Stimulated activated CD4-positive, alpha-beta T cell treated with anti-CD3 and anti-CD28 coated beads, Interleukin-12 subunit alpha, Interleukin-12 subunit beta, amount 100 ng/mL, for 24 hours (primary cell): ENCODE measurements at places on chromosomes 2 and 18.

DNA sequence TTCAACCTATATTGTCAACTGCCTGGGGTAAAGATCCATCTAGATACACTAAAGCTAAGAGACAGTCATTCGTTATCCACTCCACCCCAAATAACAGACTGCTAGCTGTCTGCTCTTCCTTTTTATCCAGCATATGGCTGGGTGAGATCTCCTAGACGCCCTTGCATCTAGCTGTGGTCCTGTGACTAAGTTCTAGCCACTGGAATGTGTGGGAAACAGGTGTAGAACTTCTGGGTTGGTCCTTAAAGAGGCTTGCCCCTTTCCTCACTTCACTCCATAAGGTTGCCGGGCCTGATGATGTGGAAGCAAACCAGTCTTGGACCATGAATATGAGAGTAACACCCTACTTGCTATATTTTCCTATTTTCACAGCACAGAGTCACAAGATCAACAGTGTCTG lies 3.2 kb downstream of the COA5 start:
- no peak for DNase-seq

GRCh38 chr2:75142081-75142480 lies 57.2 kb downstream of the TACR1 start:
- DNase-seq = no peak

DNA sequence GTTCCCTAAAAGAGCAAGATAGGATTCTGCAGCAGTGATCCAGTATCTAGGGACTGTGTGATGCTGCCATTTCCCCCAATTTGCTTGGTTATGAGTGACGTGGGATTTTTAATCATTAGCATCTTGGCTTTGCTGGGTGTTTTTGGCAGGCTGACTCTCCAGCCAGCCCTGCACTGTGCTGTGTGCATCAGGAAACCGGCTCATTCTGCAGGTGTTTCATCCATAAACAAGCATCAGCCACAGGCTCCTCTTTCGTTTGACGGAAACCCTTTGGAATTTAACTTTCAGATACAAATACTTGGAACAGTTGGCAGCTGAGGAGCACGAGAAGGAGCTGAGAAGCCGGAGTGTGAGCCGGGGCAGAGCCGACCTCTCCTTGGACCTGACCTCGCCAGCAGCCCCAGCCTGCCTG lies 135.9 kb downstream of the TPGS2 start:
- DNase-seq = no peak

DNA sequence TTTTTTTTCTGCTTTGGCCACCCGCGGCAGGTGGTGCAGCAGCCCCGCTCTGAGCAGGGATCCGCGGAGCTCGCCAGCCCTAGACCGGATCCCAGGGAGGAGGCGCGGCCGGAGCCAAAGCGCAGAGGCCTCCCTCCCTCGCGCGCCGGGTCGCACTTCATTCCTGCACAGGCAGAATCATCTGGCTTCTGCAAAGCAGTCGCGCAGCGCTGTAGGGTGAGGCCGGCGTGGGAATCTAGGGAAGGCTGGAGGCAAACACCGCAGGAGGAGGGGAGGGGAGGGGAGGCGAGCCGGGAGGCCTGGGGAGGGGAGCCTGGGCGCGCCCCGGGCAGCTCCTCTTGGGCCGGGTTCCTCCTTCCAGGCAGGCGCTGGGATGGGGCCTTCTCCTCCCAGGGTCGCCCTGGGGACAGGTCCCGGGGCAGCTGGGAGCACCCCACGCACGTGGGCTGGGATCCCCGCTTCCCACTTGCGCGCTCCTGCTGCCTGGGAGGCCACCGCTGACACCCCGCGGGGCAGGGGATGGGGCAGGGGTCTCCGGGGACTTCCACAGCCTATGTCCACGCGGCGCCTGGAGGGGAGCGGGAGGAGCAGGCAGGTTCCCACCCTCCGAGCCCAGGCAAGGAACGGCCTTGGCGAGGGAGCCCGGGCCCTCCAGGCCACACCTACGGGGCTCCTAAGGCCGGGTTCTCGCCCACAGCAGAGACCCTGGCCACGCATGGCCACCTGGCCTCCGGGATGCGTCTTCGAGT lies 45.0 kb downstream of the MBP start:
- no peak for DNase-seq

DNA sequence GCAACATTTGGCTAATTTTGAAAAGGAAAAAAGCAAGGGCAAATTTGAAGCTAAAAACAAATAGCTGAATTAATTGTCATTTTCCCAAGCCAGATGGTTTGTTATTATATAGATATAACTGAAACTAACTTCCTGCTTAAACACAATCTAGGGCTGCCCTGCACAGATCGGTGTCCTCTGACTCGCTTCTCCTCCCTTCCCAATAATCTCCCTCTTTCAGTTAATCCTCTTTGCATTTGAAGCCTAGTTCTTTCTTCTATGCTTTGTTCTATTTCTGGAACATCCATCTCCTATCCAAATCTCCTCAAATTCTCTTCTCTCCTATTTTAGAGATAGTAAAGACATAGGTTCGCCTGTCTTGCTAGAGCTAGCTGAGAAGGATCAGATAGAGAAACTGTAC lies 328.1 kb downstream of the SLC8A1 start:
- DNase-seq = no peak

DNA sequence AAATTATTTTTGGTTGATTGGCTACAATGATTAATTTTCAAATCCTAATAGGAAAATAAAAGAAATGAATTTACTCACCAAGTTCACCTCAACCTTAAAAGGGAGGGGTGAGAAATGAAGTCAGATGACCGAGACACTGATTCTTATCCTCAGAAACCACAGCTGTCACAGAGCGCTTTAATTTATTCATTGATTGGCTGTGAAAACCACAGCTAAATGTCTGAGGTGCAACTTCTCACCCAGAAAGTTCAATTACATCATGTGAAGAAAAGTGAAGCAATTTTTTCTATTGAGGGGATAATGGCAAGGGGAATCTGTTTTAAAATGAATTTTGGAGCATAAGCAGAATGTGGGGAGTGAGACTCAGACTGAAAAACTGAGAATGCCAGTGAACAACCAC lies 128.4 kb downstream of the RNF152 start:
- no peak for DNase-seq

DNA sequence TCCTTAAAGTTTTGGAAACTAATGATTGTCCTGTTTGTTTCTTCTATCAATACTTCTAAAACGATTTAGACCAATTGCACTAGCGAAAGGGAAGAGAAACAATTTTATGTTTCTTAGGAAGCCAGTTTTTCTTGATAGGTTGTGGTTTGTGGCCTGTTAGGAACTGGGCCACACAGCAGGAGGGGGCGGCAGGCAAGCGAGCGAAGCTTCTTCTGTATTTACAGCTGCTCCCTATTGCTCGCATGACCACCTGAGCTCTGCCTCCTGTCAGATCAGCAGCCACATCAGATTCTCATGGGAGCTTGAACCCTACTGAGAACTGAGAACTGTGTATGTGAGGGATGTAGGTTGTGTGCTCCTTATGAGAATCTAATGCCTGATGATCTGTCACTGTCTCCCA lies 201.5 kb upstream of the PXDN start:
- DNase-seq = no peak

DNA sequence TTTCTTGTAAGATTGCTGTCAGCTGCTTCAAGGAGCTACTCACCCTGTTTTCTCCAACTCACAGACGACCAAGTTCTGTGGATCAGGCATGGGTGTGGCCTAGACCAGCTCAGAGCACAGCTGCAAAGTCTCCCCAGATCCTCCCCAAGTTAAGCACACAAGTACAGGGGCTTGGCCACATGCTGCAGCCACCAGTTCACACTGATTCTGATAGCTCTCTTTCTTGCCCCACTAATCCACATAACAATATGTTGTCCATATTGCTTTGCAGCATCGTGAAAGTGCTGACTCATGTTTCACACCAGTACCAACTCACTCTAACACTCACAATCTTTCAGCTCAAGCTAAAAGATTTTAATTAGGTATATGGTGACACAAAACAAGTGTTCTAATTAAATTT lies 437.0 kb downstream of the PARD3B start:
- no peak for DNase-seq
